ENCODE measurements at places on chromosomes 3 and 15.

- DNase-seq: peak; percentile 92
Observed at GRCh38 chr3:157122116-157122515, 37.8 kb downstream of the CCNL1 start.

- DNase-seq: no peak
Observed at GRCh38 chr3:139916271-139916670, 18.7 kb upstream of the CLSTN2 start.

DNA sequence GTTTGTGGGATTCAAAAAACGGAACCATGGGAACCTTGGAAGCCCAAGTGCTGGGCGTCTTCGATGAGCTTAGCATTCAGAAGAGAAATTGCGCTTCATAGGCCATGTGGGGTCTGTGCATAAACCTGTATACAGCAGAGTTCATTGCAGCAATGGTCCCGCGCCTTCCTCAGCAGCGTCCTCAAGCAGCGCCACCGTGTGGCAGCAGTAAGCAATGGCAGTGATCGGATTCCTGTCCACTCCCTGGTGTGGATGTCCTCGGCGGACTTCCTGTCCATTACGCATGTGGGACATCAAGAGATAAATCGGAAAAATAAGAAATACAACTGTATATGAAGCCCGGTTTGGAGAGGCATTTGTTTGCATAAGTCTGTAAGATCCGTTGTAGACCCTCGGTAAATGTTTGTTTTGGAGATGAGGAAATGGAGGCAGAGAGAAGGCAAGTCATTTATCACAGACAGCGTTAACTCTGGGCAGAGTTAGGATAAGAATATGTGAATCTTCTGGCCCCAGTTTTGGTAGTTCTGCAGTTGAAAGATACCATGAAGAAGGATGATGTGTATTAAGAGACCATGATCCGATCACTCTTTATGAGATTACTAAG is 57.7 kb downstream of the CNTN4 start:
- no peak for DNase-seq

- peak; percentile 87 for DNase-seq
Observed at GRCh38 chr15:44087578-44088465, 107.2 kb downstream of the FRMD5 start.

GRCh38 chr3:134600685-134601463 is 49.9 kb downstream of the KY start:
- peak; percentile 90 for DNase-seq

DNA sequence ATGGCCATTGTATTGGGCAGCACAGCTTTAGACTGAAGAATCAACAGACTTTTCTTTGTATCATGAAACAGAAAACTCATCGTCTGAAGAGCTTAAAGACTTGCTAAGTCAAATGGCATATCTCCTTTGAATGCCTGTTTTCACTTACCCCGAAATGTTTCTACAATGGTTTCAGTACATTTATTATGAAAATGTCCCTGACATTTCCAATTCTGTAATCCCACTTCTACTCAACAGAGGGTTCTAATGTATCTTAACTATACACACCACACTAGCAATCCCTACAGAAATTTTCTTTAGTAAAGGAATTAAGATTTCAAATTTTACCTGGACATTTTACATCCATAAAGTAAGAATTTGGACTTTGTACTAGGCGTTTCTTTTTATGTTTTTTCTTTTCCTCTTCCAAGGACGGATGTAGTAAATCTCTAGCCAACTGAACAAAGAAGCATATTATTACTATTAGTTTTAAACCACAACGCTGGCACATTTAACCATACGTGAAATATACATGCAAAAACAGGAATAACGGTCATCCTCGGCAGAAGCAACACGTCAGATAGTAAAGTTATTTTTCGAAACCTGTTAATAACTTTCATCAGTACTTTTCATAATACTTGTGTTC is 1.1 kb downstream of the RPS27L start:
- DNase-seq: no peak
